NCI-H1930 (cell line): ENCODE measurements at places on chromosomes 1 and 21.

- no peak for DNase-seq
Measured at GRCh38 chr1:25110036-25110435, 122.3 kb downstream of the SYF2 start.

DNA sequence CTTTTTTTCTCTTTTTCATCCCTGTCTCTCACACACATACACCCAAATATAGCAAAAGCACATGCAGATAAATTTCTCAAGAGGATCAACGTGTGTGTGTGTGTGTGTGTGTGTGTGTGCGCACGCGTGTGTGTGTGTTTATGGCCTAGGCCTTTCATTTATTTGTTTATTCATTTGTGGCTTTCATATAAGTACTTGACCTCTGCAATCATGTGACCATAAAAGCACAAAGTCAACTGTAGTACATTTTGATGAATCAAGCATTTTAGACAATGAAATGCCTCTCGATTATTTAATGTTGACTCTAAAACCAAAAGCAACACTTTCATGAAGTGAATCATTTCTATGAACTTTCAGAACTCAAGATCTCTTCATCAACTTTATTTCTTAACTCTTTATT, 194.1 kb upstream of the ADGRL2 start:
- DNase-seq = no peak

- no peak for DNase-seq
Measured at GRCh38 chr1:33331444-33332356, 10.8 kb upstream of the A3GALT2 start.

DNA sequence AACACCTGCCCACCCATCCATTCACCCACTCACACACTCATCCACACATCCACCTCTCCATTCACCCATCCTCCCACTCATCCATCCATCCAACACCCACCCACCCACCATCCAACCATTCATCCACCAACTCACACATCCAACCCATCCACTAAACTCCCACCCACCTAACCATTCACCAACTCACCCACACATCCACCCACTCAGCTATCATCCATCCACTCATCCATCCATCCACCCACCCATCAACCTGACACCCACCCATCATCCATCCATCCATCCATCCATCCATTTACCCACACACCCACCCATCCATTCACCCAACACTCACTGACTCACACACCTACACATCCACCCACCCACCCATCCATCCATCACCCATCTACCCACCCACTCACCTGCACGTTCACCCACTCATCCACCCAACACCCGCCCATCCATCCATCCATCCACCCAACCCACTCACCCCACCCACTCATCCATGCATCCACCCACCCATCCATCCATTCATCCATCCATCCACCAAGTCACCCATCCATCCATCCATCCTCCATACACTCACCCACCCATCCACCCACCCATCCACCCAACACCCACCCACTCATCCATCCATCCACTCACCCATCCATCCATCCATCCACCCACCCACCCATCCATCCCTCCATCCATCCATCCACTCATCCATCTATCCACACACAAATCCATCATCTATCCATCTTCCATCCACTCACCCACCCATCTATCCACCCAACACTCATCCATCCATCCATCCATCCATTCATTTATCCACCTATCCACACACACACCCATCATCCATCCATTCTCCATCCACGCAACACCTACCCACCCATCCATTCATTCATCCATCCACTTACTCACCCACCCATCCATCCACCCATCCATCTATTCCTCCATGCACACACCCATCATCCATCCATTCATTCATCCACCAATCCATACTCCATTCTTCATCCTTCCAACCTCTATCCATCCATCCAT, 17.4 kb upstream of the PRDM16 start:
- DNase-seq = no peak

DNA sequence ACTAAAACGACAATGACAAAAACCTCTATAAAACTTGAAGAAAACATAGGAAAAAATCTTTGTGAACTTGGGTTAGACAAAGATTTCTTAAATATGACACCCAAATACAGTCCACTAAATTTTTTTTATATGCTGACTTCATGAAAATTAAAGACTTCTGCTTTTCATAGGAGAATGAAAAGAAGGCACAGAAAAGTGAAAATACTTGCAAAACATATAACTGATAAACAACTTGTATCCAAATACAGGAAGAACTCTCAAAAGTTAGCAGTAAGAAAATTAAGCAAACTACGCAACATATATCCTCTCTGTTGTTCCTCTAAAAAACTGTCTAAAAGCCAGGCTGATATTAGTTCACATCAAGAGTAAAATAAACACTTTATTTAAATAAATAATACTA, 53.6 kb downstream of the KIFAP3 start:
- DNase-seq = no peak

- DNase-seq = no peak
Measured at GRCh38 chr1:154353460-154353904, 28.2 kb downstream of the ATP8B2 start.
